Fibroblast of the conjunctiva (primary cell): ENCODE measurements at places on chromosomes 1 and 21.

DNA sequence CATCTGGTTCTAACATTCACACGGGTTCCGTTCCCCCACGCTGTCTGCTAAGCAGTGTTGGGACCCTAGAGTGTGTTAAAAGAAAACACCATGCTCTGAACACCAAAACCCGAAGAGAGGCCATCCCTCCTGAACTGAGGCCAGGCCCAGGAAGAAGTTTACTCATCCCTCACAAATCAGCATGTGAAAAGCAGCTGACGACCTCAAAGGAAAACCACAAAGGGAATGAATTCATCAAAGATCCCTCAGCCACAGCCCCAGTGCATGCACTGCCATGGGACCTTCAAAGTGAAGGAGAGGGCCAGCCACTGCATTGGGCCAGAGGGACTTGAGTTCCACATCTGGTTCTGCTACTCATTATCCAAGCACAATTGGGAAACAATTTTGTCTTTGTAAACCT is 7.0 kb upstream of the PSEN2 start:
- no peak for DNase-seq

DNA sequence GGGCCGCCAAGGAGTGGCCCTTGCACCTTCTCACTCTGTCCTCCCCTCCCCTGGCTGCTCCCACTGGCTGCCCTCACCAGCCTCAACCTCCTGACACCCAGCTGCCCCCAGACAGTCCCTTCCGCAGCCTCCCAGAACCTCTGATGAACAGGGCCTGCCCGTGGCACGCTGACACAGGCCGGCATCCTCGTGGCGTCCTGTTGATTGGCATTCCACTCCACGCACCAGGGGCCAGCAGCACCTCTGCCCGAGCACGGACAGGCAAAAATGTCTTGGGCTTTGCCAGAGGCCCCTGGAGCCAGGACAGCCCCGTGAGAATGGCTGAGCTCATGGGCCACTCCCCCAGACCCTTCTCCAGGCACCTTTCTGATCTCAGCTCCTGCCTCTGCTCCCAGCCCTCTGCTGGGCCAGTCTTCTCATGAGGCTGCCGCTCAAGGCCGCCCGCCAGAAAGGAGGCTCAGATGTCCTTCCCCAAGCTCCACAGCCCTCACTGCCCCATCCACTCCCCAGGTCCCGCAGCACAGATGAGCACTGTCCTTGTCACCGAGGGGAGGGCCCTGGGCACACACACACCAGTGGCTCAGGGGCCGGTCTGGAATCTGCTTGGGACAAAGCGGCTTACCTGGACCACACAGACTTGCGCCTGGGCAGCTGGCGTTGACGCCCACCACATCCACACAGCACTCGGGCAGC is 15.8 kb upstream of the RNF223 start:
- no peak for DNase-seq

DNA sequence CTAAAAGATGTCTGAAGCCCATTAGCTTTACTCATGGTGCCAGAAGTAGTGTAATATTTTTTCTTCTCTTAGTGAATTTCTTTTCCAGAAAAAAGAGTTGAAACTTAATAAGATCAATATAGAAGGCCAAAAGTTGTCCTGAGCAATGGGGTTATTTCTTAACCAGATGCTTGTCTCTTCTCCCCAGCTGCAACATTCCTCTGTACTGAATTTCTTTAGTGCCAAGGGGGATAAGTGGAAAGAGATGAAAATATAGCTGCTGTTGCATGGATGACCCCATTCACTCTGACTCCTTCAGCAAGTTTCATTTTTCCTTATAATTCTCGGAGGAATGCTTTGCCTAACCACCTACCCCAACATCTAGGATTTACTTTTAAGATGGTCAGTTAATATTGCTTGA is 675.0 kb downstream of the USP25 start:
- peak; percentile 26 for DNase-seq

DNA sequence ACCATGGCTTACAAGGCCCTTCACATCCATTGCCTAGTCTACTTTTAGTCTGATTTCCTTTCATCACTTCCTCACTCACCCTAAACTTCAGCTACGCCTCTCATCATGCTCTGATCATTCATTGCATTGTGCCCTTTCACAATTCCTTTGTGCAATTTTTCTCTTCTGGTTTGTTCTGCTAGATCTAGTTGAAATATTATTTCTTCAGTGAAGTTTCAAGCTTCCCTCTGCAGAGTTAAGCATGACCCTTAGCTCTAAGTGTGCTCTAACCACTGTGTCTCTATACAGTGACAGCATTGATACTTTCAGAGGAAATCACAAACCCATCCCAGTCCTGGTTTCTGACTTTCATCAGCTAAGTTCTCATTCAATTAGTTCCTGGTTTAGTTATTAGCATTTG is 166.1 kb downstream of the PLA2G4A start:
- no peak for DNase-seq

GRCh38 chr1:119324198-119324597 is 44.4 kb upstream of the HAO2 start:
- DNase-seq: no peak

DNA sequence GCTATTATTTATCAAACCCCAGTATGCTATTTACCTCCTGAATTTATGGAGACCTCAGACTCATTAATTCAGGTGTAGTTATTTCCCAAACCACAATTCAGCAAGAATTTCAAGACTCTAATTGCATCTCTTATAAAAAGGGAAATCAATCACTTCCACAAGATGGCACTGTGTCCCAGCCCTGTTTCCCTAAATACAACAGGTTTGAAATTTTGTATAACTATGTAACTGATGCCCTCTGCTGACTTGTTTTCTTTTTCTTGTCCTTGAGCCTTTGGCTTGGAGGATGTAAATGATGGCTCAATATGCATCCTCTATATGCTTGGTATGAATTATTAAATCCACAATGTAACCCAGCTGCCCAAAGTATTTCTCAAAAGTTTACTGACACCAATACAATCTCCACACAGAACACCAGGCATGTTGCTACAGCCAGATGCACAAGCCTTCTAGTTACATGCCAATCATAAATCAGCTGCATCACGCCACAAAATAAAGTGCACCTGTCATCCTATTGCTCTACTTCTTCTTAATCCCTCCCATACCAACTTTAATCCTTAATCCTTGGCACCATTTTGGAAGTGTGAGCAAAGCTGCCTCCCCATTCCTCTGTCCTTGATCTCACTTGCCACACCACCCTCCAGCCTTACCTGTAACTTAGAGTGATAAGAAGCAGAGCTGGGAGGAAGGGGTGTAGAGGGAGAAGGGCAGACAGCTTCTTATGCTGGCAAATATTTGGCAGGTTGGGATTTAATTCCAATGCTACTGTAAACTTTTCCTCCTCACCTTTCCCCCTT is 9.0 kb downstream of the C1orf105 start:
- DNase-seq: peak; percentile 60

GRCh38 chr1:227731696-227732585 is 3.2 kb downstream of the JMJD4 start:
- DNase-seq: no peak
